ENCODE measurements at places on chromosomes 1 and 21.

GRCh38 chr1:15213341-15213821 lies 33.6 kb upstream of the FHAD1 start:
- no peak for DNase-seq

DNA sequence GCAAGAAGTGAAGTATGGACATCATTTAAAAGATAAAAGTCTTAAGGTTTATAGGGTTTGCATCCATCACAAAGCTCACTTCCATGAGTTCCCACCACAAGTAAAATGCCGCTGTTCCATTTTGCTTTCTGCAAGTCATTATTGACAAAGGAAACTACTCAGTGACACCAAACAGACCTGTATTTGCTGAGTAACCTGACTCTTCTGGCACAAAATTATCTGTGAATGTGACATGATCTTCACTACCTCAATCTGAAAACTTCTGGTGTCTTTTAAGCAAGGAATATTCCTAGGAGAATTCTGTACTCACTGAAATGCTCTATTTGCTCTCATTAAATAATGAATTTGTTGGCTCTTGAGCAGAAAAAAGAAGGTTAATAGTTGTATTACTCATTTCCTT lies 1077.4 kb upstream of the ADGRL4 start:
- no peak for DNase-seq

DNA sequence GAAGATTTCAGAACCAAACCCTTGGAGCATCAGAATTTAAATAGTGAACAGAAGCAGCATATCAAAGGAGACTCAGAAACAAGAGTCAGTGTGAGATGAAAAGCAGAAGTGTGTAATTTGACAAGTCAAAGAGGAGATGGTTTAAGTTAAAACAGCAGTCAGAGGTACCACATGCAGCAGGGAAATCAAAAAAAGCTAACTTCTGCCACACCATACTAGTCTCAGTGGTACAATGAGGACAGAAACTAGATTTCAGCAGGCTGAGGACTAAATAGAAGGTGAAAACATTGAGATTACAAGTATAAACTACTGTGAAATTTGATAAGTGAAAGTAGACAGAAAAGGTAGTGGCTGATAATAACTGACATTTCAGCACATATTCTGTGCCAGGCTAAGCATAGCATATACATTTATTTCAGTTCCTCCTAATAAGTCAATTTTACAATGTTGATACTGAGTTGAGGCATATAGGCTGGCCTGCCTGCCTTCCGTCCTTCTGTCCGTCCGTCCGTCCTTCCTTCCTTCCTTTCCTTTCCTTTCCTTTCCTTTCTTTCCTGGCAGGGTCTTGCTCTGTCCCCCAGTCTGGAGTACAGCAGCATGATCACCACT lies 12.6 kb downstream of the SUCO start:
- DNase-seq = no peak

GRCh38 chr1:171929121-171929520 lies 87.8 kb downstream of the DNM3 start:
- no peak for DNase-seq

GRCh38 chr21:24367936-24368335 lies 1239.3 kb downstream of the MRPL39 start:
- no peak for DNase-seq

DNA sequence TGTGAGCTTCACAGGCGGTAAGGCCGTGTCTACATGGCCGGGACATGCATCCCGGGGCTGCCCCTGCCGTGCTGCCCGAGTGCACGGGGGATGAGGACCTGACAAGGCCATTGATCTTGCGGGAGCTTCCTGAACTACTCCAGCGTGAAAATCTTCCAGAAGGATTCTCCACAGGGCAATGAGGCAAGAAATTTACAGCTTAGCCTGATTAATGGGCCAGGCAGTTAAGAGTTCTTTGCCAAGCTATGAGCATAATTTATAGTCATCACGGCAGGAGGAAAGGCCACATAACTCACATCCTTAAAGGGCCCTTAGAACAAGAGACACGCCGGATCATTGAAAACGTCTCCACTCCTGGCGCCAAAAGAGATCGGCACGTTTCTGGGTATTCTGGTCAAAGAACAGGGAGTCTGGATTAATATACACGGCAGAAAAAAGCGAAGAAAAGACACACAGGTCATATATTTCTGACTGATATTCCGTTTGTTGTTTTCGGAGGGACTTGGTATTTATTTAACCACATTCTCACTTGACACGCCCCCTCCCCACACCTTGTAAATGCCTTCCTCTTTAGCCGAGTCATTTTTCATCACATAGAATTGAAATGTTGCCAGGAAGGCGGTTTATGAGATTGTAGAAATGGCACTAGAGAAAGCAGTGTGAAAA lies 180.5 kb downstream of the DYRK1A start:
- DNase-seq = no peak

DNA sequence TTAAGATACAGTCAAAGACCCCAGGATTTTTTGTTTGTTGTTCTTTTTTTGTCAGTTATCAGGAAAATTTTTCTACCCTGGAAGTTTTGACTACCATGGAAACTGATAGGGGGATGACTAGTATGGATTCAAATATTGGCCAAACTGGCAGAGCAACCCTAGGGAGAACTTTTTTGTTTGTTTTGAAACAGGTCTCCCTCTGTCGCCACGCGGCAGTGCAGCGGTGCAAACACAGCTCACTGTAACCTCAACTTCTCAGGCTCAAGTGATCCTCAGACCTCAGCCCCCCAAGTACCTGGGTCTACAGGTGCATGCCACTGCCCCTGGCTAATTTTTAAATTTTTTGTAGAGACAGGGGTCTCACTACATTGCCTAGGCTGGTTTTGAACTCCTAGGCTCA lies 46.6 kb downstream of the TOR3A start:
- no peak for DNase-seq

- no peak for DNase-seq
These were observed 7.3 kb downstream of the CSF1 start for GRCh38 chr1:109917768-109918606.

DNA sequence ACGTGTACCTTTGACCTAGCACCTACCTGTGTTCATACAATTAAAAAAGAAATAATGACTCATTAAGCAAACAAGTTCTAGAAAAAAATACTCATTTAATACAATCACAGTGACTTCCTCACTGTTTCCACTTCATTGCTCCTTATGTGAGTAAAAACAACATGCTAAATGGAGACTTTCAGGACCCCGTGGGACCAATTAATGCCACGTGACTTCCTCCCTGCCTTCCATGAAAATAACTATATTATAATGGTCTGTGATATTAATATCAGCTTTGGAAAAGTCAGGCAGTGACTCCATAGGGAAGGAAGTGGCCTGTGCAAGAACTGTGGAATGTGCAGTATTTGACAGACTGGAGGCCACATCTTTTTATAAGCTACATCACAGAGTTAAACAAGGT lies 337.8 kb downstream of the HLX start:
- no peak for DNase-seq

GRCh38 chr1:174352117-174352516 lies 95.6 kb upstream of the GPR52 start:
- no peak for DNase-seq

GRCh38 chr1:202501281-202501680 lies 152.8 kb downstream of the PPP1R12B start:
- no peak for DNase-seq

DNA sequence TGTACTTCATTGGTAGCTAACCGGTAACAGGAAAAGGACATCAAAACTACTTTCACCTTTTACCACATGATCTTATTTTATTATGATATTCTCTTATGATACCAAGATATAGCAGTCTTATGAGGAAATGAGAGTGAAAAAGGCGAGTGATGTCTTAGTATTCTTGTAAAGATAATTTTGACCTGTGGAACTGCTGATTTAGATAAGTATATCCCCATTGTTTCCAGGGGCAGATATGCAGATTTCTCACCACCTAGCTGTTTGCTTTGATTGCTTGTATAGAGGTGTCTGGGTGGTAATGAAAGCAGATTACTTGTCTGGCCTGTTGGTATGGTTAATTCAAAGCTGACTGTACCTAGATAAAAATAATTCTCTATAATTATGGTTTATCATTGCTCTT lies 53.1 kb downstream of the SYNJ1 start:
- no peak for DNase-seq

- DNase-seq = no peak
These were observed 9.4 kb upstream of the NEK2 start for GRCh38 chr1:211684791-211685190.

GRCh38 chr1:80036690-80037432 lies 1030.3 kb upstream of the ADGRL4 start:
- no peak for DNase-seq

- DNase-seq = no peak
These were observed 6.7 kb downstream of the EPS8L3 start for GRCh38 chr1:109756848-109757521.

DNA sequence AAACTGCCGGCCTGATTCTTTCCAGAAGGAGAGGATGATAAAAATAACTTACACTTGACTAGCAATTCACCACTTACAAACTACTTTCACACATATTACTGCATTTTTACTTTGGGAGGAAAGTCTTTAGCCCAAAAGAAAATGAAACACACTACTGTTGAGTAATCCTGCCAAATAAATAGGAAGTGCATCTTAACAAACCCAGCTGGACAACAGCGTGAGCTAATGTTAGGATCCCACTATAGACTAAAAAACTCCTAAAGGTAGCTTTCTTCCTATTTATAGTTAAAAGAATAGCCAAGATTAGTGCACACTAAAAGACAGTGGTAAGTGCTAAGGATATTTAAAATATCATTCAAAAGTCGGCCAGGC lies 83.8 kb downstream of the HSF2BP start:
- DNase-seq = no peak

GRCh38 chr21:35024071-35024420 lies 25.1 kb downstream of the RUNX1 start:
- no peak for DNase-seq

DNA sequence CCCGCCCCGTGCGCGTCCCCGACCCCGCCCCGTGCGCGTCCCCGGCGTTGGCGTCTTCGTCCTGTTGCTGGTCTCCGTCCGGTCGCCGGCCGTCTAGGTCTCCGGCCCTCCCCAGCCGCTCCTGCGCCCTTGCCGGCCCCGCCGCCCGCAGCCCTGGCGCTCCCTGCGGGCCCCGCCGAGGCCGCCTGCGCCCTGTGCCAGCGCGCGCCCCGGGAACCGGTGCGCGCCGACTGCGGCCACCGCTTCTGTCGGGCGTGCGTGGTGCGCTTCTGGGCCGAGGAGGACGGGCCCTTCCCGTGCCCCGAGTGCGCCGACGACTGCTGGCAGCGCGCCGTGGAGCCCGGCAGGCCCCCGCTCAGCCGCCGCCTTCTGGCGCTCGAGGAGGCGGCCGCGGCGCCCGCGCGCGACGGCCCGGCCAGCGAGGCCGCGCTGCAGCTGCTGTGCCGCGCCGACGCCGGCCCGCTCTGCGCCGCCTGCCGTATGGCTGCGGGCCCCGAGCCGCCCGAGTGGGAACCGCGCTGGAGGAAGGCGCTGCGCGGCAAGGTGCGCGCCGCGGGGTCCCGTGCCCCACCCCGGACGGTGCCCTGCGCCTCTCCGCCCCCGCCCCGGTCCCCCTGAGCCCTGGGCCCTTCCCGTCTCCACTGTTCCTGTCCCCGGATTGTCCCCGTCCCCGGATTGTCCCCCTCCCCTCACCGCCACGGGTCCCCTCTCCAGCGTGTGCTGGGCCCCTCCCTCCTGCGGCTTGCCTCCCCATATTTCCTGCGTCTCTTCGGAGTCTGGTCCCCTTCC lies at the start of gene RNF187:
RNF187 (plus strand) TSS at position 47 of the 789 bp plus-strand sequence.
- DNase-seq = peak; percentile 71

GRCh38 chr21:34690041-34690792 lies 21.4 kb downstream of the CLIC6 start:
- no peak for DNase-seq

GRCh38 chr1:160866695-160867260 lies 4.1 kb upstream of the CD244 start:
- DNase-seq = no peak

GRCh38 chr1:158026651-158027050 lies 33.2 kb downstream of the KIRREL1 start:
- no peak for DNase-seq

DNA sequence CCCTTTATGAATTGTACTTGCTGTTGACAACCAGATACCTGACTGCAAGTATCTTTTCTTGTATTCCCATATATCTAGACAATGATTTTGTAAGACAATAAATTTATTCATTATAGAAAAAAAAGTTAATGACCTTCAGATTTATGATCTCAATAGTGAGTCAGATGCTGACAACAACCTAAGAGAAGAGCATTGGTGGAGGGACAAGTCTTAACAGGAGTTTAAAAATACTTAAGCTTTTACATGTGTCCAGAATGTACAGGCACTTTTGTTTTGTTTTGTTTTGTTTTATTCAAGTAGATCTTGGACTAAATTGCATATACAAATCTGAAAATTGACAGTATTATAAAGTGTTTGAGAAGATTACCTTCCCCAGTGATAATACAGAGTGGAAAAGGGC lies 1544.6 kb upstream of the B3GALT2 start:
- no peak for DNase-seq

GRCh38 chr1:19979494-19979977 lies at the start of gene PLA2G2A:
PLA2G2A (minus strand) TSS chr1:19979618; CDS start chr1:19978773, 845 bp downstream.
- DNase-seq = no peak

DNA sequence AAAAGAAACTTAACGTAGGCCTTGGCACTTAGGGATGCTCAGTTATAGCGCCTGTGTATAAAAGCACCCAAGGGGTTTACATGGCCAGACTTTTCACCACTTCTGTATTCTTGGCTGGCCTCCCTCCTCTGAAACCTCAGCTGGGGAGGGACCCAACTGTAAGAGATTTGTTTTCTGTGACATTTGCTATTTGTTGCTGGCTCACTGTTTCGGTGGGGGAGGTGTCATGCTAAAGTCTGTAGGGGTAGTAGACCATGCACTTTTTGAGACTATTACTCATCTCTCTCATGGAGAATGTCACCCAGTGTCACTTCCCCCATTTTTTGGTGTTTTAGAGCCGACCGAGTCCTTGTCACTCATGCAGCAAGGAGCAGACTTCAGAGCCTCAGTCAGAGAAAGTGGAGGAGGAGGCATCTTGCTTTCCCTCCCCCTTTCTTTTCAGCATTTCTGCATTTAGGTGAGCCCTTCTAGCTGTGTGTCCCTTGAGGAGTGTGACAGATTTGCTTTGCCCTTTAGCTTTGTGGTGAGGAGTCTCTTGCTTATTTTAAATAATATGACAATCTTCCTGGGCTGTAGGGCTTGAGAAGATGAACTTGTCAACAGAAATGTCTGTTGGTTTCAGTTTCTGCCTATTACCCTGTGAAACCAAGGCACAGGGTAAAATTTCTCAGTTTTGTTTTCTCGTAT lies 160.1 kb downstream of the FASLG start:
- DNase-seq = no peak

GRCh38 chr21:41759926-41760325 lies 6.9 kb downstream of the RIPK4 start:
- DNase-seq = no peak

DNA sequence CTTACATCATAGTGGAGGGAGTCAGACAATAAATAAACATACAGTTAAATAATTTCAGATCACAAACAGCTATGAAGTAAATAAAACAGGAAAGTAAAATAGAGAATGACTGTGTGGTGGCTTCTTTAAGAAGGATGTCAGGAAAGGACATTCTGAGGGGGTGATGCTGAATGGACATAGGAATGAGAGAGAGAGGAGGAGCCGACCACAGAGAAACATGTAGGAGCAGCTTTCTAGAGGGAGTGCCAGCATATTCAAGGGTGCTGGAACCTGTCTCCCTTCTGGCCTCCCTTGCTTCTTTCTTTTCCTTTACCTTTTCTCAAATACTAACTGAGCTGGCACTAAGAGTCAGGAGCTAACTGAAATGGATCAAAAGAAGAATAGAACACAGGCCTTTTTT lies 20.5 kb upstream of the BCL10 start:
- no peak for DNase-seq

GRCh38 chr1:45353685-45354084 lies 13.4 kb upstream of the MUTYH start:
- DNase-seq = no peak

All from effector CD4-positive, alpha-beta T cell (primary cell).